ENCODE measurements at places on chromosomes 2 and 18. TPM values are rescaled to one million over a fixed set of nuclear protein-coding genes. Genes with fewer than 3 reads are reported as not detected.

GRCh38 chr2:16709769-16710168 is 44.1 kb upstream of the CYRIA start:
- peak; percentile 63 for ATAC-seq

GRCh38 chr2:33354981-33355380 is 121.5 kb upstream of the RASGRP3 start:
- ATAC-seq, result no peak

GRCh38 chr2:3148716-3149115 is 228.9 kb downstream of the EIPR1 start:
- no peak for ATAC-seq

GRCh38 chr2:147346142-147346541 is 498.7 kb upstream of the ACVR2A start:
- no peak for ATAC-seq

- no peak for ATAC-seq
These were observed 630.1 kb upstream of the PIK3C3 start for GRCh38 chr18:41324934-41325333.

GRCh38 chr2:239298116-239298804 is 102.6 kb downstream of the HDAC4 start:
- ATAC-seq, result peak; percentile 28

DNA sequence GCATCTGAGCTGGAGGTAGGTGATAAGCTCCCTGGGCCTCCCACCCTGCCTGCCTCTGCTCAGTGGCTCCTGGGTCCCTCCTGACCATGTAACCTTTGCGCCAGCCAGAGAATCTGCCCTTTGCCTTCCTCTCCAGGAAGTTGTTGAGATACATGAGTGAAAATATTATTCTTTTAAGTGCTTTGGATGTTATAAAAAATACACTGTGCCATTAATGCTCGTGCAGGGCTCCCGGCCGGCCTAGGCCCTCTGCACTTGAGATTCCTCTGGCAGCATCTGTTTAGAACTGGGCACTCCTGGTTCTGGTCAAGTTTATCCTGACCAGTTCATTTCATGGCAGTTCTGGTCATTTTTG is 18.8 kb downstream of the AGAP1 start:
- no peak for ATAC-seq

GRCh38 chr2:162826921-162827320 is 11.6 kb downstream of the KCNH7 start:
- ATAC-seq, result no peak

GRCh38 chr18:59180150-59180845 is 39.7 kb upstream of the GRP start:
- no peak for ATAC-seq

DNA sequence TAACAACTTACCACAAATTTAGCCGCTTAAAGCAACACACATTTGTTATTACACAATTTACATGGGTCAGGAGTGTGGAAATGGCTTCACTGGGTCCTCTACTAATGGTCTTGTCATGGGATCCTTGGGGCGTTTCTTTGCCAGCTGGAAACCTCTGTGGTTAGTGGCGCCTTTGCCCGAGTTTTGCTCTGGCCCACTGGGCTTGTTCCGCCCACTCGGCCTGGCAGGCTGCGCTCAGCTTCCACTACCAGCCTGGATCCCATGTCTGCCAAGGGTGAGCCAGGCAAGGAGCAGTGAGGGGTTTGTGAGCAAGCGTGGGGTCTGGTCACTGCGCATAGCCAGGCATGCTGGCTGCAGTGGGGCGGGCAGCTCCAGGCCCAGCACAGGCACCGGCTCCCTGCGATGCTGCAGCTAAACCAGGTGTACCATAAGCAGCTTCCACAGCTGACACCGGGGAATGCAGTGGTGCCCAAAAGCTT is 16.2 kb upstream of the MBD2 start:
- peak; percentile 64 for ATAC-seq

- ATAC-seq, result no peak
These were observed 183.0 kb downstream of the PHLPP1 start for GRCh38 chr18:62898359-62898758.

DNA sequence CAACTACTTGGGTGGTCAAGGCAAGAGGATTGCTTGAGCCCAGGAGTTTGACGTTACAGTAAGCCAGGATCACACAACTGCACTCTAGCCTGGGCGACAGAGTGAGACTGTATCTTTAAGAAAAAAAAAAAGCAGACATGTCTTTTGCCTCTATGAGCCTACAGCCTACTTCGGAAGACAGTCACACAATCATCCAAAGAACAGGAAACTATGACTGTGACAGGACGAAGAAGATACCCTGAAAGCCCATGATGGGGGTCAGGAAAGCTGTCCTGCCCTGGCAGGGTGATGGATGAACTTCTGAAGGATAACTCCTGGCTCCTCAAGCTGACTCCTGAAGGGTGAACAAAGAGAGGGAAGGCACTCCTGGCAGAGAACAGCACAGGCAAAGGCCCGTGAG is 251.7 kb upstream of the SIX2 start:
- ATAC-seq, result no peak

- no peak for ATAC-seq
These were observed 20.7 kb downstream of the CCDC150 start for GRCh38 chr2:196660244-196660643.

- no peak for ATAC-seq
These were observed 180.5 kb downstream of the AGPS start for GRCh38 chr2:177573120-177573519.

DNA sequence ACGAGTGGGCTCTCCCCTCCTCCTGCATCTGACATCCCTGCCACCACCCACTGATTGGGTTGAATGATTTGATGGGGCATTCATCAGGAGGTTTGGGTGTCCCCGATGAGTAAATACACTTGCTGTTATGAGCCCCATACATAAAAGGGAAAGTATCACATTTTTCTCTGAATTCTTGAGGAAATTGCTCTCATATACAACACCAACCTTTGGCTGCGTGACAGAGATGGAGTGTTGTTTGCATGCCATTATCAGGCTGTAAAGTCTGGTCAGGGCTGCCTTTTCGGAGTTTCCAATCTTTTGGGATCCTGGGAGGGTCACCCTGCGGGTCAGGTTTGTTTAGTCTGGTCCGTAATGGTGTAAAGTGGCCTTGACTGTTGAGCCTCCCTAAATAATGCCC is 227.9 kb upstream of the SPRED2 start:
- no peak for ATAC-seq

- no peak for ATAC-seq
These were observed 129.9 kb downstream of the TANC1 start for GRCh38 chr2:159098361-159098760.

DNA sequence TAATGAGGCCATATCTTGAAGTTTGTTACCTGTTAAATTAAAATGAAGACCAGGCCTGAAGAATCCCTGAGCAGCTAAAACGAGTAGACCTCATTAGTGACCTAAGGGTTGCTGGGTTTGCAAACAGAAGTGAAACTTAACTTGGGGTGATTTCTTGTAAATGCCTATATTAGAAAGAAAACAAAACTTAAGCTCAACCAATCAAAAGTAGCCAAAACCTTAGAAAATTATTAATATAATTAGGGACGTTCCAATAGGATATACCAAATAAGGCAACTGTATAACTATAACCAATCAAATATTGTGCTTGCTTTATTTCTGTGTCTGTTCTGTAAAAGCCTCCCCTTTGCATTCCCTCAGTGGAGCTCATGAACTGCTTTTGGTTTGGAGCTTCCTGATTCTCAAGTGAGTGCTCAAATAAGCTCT is 137.9 kb upstream of the VRK2 start:
- no peak for ATAC-seq

DNA sequence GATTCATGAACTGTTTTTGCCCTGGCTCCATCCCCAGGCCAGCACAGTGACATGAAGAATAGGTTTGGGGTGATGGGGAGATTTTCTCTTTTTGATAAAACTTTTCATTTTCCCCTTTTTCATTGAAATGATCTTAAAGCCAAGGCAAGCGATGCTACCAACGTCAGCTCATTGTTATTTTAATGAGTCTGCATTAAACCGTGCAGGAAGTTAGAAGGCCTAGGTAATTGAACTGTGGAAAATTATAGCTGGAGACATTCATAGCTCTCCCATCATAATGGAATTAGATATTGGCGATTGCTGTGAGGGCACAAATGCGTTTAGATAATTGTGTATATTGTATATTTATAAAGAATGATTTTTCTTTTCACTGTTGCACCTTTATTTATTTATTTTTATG is 33.2 kb downstream of the SMARCAL1 start:
- no peak for ATAC-seq

DNA sequence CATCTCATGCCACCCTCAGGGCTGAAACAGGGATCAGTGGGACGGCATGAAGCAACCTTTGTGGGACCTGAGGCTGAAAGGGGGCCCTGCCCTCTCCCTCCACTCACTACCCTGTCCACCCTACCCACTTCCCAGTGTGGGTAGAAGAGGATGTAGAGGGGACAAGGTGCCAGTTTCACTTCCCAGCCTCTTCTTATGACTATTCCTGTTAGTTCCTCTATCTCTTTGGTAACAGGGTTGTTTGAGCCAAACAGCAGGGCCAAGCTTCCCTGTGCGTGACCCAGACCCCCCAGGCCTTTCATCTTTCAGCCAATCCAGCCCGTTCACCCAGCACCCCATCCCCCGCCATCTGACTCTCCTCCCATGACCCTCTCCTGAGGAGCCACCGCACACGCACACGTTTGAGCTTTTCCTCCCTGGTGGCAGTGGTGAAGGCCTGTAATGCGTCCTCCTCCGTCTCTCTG is 82.3 kb downstream of the STPG4 start:
- peak; percentile 24 for ATAC-seq

MLPH gene
- total RNA-seq, result 13.8 TPM

GALR1 gene
- 0.12 TPM for total RNA-seq

AQP4 gene
- total RNA-seq, result 36.1 TPM

PEX13 gene
- 45.2 TPM for total RNA-seq

REG1B gene
- total RNA-seq, result not detected

All from gastroesophageal sphincter (tissue), 4 donors.